Epithelial cell of proximal tubule (primary cell): ENCODE measurements at places on chromosomes 2 and 18. TPM values are rescaled to one million over a fixed set of nuclear protein-coding genes. Genes with fewer than 3 reads are reported as not detected.

Gene AGAP1
- 13.5 and 17.5 TPM in 2 replicates for total RNA-seq

Gene SPP2
- not detected in 2 replicates for total RNA-seq

Gene TEX44
- total RNA-seq: not detected in 2 replicates

Gene QPCT
- total RNA-seq: 26.4 and 52.3 TPM in 2 replicates

Gene CNDP1
- not detected in 2 replicates for total RNA-seq

Gene FHOD3
- total RNA-seq: 27.3 and 28.4 TPM in 2 replicates

Gene TMEM185B
- total RNA-seq: 30.4 and 32.6 TPM in 2 replicates

Gene FBXO48
- 0.94 and 1.5 TPM in 2 replicates for total RNA-seq

- no peak for DNase-seq
Measured at GRCh38 chr2:74374509-74375205, 5.5 kb downstream of the DCTN1 start.

DNA sequence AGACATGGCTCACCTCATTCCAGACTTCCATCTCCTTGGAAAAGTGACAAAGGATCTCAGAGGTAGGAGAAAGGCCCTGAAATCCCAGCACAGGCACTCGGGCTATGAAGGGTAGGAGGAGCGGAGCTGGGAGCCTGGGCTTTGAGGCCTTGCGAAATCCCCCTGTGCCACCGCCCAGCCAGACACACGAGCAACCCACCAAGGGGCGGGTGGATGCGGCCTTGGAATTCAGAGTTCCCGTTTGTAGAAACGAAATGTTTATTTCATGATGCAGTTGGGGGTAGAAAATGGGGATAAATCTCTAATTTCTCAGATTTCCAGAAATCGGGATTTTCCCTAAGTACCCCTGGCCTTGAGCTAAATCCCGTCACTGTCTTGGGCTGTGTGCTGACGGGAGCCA is 177.1 kb upstream of the HDAC4 start:
- no peak for DNase-seq

GRCh38 chr18:9814431-9814830 is 71.3 kb upstream of the TXNDC2 start:
- DNase-seq: no peak

DNA sequence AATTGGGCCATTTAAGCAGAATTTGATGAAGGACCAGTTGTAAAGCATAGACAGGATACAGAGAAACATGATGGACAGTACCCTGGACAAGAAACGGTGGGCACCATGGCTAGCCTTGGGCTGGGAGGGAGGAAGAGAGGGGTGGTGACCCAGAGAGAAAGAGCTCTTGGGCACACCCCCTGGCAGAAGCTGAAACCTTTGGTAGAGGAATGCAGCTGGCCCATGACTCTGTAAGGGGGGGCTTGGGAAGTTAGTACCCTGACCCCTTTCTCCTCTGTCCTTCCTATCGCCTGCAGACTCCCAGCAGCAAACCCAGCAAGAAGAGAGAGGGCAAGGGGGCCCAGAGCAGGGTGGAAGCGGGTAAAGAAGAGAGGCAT is 32.6 kb downstream of the MRPL44 start:
- no peak for DNase-seq

- no peak for DNase-seq
Measured at GRCh38 chr2:144511937-144512336, 8.0 kb downstream of the ZEB2 start.

GRCh38 chr2:239369631-239370161 is 31.1 kb downstream of the HDAC4 start:
- no peak for DNase-seq

GRCh38 chr18:22840606-22841144 is 92.5 kb upstream of the RBBP8 start:
- DNase-seq: no peak

- DNase-seq: no peak
Measured at GRCh38 chr18:59660366-59660765, 36.9 kb downstream of the CCBE1 start.

DNA sequence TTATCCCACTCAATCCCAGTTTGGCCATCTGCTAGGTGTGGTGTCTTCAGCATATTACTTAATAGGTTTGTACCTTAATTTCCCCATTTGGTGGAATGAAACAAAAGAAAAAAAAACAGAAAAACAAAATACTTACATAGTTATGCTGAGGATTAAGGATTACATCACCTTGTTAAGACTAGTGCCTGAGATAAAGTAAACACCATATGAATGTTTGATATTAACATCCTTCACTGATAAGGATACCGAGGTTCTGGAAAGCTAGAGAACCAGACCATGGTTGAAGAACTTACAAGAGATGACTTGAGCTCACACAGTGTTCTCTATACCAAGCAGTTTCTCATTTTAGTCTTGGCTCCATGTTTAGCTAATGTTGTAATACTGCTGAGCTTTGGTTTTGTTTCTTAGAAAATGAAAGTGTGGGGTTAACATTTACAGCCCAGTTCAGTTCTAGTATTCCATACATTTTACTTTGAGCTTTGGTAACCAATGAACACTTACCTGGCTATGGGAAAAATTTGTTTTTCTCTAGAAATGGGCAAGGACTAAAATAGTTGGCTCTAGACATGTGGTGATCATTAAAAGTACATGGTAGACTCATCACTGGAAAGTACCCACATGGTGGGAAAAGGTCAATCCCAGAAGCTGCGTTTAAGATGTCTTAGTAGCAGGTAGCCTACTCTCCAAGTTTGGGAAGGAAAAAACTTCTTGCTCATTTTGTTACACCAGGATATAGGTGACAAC is 5.8 kb upstream of the GPD2 start:
- DNase-seq: no peak

DNA sequence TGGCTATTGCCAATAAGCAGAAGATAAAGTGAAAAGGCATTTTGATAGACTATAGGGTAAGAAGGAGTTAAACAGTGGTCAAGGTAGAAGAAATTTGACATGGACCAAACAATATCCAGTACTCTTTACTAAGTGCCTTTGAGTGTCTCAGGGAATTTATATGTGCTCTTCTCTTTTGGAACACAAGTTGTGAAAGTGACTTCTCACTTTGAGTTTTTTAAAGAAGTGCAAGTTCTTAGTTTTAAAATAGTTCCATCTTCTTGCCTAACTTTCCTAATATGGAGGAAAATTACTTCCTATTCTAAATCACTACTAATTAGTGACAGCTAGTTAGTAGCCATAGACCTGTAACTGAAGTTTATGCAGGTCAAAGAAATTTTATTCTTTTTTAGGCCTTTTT is 63.4 kb downstream of the AFTPH start:
- no peak for DNase-seq

GRCh38 chr2:171895786-171896185 is 1.7 kb upstream of the SLC25A12 start:
- no peak for DNase-seq

- no peak for DNase-seq
Measured at GRCh38 chr18:21701621-21702020, 3.0 kb downstream of the ABHD3 start.

DNA sequence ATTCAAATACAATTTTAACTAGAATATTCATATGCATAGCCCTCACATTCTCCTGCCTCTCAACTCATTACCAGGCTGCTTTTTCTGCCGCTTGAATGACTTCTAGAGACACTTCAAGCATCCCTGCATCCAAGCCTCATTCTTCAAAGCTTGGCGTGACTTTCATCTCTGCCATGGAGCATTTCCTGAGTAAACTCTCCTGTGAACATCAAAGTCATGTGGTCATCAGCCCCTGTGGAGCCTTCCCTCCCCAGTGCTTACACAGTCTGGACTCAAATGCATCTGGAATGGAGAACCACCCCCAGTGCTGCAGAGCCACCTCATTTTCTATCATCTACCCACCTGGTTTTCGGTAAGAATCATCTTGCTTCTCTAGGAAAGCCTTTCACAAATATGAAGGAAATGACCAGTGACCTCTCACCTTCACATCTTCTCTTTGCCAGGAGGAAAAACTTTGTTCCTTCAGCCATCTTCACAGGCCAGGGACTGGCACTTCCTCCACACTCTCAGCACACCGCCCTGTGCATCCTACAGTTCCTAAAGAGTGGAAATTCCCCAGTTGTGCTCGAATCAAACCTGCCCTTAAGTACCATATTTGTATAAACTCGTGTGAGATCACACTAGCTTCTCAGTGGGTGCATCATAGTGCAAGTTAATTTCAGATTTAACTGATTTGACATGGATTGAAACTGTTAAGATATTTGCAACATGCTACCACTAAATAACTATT is 116.4 kb downstream of the COL6A3 start:
- no peak for DNase-seq

DNA sequence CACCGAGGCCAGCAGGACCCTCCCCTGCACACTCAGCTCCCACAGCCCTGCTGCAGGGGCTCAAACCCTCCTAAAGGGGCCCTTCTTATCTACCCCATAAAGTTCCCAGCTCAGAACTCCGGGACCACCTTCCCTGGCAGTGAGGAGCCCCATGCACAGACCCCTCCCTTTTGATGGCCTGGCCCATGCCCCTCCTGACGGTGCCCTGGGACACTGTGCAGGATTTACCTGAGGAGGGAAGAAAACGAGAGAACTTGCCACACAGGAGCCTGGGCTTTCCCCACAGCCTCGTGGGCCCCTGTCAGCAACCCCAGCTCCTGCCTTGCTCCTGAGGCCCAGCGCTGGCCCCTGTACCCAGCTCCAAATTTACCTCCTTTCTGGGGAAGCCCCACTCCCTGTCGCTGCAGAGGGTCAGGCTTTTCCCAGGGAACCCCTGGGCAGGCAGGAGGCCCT is 206.3 kb upstream of the SALL3 start:
- no peak for DNase-seq
